ENCODE measurements at places on chromosomes 6 and 20.

GRCh38 chr6:139231206-139231605, 60.6 kb downstream of the TXLNB start:
- DNase-seq = no peak

DNA sequence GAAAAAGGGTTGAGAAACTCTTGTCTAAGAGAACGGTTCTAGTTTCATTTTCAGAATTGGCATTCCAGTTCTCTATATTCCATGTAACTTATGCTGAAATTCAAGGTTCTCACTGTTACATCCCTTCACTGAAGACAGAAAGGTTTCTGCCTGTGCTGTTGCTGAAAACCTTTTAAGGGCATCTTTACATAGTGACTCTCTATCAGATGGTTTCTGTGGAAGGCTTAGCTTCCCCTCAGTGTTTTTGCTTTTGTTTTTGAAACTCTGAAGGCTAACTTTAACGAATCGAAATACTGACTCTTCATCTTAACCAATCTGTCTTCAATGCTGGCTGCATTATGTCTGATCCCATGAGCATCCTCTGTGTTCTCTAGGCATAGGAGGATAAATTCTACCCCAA, 1286.2 kb upstream of the EYS start:
- no peak for DNase-seq

- DNase-seq = no peak
Measured at GRCh38 chr6:37393381-37393929, 39.6 kb upstream of the CMTR1 start.

DNA sequence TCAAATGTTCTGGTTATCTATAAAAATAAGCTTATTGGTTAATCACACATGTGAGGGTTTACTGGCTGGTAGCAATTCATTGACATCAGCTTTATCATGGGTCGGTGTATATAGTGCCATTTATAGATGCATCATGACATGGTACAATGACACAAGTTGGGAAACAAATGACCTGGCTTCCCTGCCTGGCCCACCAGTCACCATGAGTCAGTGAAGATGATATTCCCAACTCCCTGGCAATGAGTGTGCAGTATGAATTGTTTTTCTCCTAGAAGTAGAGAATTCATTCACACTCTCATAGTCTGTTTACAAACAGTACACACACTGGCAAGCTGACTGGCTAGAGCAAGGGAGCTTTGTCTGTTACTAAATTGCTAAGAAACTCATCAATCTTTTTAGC, 37.2 kb upstream of the CALHM6 start:
- no peak for DNase-seq

- DNase-seq = no peak
Measured at GRCh38 chr6:8513174-8513573, 77.8 kb upstream of the SLC35B3 start.

DNA sequence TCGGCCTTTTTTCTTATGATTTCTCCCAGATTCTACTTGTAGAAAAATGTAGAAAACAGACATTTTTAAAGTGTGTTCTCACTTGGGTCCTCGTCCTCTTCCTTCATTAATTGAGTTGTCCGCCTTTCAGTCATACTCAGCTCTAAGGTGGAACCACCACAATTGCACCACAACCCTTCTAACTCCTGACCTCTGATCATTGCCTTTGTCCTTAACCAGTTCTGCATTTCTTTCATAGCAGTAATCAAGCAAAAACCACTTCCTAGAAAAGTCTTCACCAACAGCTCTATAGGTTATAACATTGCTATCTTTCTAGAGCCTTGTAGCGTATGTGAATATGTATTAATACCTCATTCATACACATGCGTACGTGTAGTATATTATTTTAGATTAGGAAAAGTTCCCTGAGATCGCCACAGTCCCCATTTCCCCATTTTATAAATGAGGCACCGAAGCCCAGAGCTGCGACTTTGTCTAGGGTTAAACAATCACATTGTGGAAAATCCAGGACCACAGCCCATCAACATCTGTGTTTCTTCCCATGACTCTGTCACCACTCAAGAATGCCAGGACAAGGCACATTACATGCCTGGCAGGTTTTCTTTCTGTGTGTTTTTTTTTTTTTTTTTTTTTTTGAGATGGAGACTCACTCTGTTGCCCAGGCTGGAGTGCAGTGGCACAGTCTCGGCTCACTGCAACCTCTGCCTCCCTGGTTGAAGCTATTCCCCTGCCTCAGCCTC, 175.5 kb downstream of the BTBD3 start:
- no peak for DNase-seq

GRCh38 chr6:32852844-32853540, 512 bp downstream of the TAP1 start:
- no peak for DNase-seq

- no peak for DNase-seq
Measured at GRCh38 chr6:55456016-55456415, 123.0 kb downstream of the HMGCLL1 start.

GRCh38 chr20:9331707-9332435, 182.5 kb upstream of the LAMP5 start:
- no peak for DNase-seq

DNA sequence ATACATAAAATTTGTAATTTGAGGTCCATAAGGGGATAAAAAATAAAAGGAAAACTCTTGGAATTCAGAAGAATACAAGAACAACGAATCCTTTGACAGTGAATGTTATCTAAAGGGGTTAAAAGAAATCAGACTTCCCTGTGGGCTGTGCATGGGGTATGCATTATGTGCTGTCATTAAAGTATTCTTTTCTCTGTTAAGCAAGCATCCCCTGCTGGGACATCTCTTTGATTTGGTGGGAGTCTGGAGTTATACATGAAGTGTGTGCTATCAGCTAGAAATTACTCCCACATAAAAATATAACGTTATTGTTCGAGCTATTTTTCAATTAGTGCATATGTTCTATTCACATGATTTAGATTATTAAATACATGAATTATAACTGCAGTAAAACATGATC, 195.2 kb downstream of the CENPW start:
- DNase-seq = no peak

- no peak for DNase-seq
Measured at GRCh38 chr6:44110005-44110676, 17.1 kb downstream of the MRPL14 start.

DNA sequence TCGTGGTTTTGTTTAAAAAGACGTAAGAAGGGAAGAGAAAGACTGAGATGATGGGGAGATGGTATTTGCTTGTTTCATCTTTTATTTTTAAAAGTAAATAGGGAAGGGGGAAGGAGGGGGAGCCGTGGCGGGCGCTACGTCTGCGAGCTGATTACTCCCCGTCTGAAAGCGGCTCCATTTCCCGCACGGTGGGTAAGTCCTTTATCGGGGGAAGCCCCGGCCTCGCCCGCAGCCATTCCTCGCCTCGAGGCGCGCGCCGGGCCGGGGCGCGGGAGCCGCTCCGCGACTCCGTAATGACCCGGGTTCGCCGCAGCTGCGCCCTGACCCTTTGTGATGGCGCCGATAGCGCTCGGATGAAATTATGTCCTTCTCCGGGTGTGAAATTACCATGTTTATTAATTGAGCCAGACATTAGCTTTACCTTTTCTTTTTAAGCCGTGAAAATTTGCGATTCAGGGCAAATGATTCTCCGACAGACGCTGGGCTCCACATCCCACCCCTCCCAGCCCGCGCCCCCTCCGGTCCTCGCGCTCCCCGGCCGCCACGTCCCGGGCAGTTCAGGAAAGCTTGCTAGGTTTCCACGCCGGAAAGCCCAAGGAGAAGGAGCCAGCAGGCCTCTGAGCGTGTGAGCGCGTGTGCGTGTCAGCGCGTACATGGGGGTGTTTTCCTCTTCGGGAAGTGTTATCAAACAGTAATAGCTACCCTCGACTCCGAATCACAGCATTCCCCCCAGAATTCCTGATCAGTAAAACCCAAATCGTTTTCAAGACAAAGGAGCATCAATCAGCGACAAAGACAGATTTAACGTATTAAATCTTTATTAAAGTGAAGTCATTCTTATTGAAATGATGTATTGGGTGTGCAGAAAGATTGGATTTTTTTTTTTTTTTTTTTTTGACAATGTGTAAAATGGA, 30.0 kb downstream of the TFAP2A start:
- no peak for DNase-seq

GRCh38 chr6:163501026-163501425, 86.5 kb downstream of the QKI start:
- no peak for DNase-seq

DNA sequence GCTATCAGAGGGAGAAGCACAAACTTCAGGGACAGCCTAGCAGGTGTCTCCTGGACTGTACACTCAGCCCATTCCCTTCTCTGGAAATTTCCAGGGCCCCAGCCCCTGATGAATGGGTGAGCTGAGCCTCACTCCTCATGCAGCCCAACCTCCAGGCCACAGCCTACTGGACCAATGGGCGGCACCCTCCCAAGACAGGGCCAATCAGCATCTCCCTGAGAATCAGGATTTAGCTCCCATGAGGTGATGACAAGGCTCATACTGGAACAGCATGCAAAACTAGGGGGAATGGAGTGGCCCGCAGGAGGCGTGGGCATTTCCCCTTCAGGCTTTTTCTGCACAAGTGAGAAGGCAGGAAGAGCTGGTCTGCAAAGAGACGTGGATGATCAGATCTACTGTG, 29.0 kb downstream of the NFATC2 start:
- DNase-seq = no peak

DNA sequence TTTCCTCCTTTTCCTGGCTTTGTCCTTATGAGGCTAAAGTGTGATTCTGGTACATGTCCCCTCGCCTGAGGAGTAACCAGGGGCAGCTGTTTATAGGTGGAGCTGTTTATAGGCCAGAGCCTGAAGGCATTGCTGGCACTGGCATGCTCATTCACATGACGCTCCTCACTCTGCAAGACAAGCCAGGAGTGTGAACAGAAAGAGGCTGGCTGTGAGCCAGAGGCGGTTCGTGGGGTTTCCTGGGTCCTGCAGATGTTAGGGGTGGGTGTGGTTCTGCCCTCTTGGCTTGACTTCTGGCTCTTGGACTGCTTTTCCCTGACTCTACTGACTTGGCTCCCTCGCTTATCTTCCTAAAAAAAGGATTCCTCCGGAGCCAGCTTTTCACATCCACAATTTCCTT, 12.8 kb upstream of the MDFI start:
- no peak for DNase-seq

DNA sequence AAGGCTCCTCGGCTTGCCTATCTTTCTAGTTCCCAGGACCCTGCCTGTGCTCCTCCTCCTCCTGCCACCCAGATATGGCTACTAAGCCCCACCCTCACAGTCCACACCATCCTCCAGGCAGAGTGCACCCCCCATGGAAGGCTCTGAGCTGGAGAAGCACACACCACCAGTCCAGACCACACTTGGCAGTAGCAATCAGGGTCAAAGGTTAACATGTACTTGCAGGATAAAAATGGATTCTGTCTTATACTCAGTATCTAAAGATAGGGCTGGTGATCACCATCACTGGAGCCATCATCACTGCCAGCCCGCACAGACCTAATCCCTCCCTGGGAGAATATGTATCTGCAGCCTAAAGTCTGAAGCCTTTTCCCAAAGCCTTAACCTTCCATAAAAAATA, 83.4 kb downstream of the PRKN start:
- no peak for DNase-seq

- no peak for DNase-seq
Measured at GRCh38 chr6:36969240-36969691, 14.7 kb downstream of the PI16 start.

GRCh38 chr6:107292715-107293271, 166.6 kb downstream of the PDSS2 start:
- DNase-seq = no peak

DNA sequence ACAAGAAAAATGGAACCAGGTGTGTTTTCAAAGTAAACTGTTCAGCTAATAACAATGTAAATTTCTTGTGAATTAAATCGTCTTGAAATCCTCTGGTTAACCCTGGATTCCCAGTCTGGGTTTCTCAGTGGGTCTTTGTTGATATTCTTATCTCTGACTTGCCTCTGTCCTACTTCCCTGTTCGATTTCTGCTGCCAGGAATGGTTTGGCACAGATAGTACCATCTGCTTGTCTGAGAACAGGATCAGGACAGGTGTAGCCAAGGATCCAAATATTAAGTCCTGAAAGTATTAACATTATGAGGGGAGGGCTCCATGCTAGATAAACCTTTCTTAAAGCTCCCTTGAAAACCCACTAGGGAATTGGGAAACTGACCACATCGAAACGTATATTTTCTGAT, 30.1 kb downstream of the ARFGEF2 start:
- no peak for DNase-seq

- no peak for DNase-seq
Measured at GRCh38 chr6:15359335-15359862, 113.5 kb downstream of the JARID2 start.

DNA sequence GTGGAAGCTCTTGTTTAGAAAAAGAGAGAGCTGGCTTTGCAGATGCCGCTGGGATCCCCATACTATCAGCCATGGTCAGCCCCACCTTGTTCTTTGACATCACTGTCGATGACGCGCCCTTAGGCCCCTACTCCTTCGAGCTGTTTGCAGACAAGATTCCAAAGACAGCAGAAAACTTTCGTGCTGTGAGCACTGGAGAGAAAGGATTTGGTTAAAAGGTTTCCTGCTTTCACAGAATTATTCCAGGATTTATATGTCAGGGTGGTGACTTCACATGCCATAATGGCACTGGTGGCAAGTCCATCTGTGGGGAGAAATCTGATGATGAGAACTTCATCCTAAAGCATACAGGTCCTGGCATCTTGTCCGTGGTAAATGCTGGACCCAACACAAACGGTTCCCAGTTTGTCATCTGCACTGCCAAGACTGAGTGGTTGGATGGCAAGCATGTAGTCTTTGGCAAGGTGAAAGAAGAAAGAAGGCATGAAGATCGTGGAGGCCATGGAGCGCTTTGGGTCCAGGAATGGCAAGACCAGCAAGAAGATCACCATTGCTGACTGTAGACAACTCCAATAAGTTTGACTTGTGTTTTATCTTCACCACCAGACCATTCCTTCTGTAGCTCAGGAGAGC, 2.4 kb upstream of the BLCAP start:
- DNase-seq = no peak

DNA sequence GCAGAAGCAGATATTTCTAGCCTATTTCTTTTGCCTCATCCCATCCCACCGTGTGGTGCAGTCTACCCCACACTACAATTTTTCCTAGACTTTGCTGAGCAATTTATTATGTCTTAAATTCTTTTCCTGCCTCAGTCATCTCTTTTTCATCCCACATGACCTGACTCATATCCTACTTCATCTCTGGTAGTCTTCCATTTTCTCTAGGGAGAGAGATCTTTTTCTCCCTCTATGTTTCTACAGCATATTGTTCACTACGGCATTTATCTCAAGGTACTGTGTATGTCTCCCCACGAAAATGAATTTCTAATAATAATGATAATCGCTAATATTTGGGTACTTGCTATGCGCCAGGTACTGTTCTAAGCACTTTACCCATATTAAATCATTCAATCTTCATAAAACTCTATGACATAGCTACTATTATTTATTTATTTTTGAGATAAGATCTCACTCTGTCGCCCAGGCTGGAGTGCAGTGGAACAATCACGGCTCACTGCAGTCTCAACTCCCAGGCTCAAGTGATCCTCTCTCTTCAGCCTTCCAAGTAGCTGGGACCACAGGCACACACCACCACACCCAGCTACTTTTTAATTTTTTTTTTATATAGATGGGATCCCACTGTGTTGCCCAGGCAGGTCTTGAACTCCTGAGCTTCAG, 15.6 kb downstream of the PDSS2 start:
- no peak for DNase-seq

All from thoracic aorta (tissue), 2 donors.